ENCODE measurements at places on chromosomes 5 and 9. TPM values are rescaled to one million over a fixed set of nuclear protein-coding genes. Genes with fewer than 3 reads are reported as not detected.

The FAM13B gene
- polyA plus RNA-seq: 26.0 TPM

The TRMO gene
- polyA plus RNA-seq: 7.5 TPM

The C6 gene
- polyA plus RNA-seq: 0.20 TPM

The NMUR2 gene
- not detected for polyA plus RNA-seq

The AHRR gene
- polyA plus RNA-seq: 1.6 TPM

The IFNK gene
- not detected for polyA plus RNA-seq

The KCNMB1 gene
- polyA plus RNA-seq: 19.7 TPM

The GRIA1 gene
- polyA plus RNA-seq: 20.2 TPM

The TAF1L gene
- 0.13 TPM for polyA plus RNA-seq

The GMCL2 gene
- polyA plus RNA-seq: not detected

The AK3 gene
- 52.1 TPM for polyA plus RNA-seq

The SLC45A2 gene
- not detected for polyA plus RNA-seq

The TICAM2 gene
- 3.1 TPM for polyA plus RNA-seq

The PCDHB12 gene
- 2.9 TPM for polyA plus RNA-seq

The ERAP2 gene
- 1.0 TPM for polyA plus RNA-seq

The IFNA21 gene
- not detected for polyA plus RNA-seq

The C7 gene
- 27.2 TPM for polyA plus RNA-seq

The NTNG2 gene
- polyA plus RNA-seq: 0.25 TPM

The SYK gene
- polyA plus RNA-seq: 11.5 TPM

The GRXCR2 gene
- polyA plus RNA-seq: not detected

The ADAMTSL1 gene
- 9.5 TPM for polyA plus RNA-seq

The SOHLH1 gene
- polyA plus RNA-seq: not detected

The C5orf34 gene
- 0.64 TPM for polyA plus RNA-seq

The BAAT gene
- not detected for polyA plus RNA-seq

The NME5 gene
- polyA plus RNA-seq: 2.6 TPM

The MARCOL gene
- not detected for polyA plus RNA-seq
